Activated CD8-positive, alpha-beta memory T cell treated with anti-CD3 and anti-CD28 coated beads, Interleukin-2, amount 10 ng/mL, durations not matched to agents 7 days and 5 days (primary cell): ENCODE measurements at places on chromosomes 11 and 22.

GRCh38 chr22:28813772-28814518 is 13.6 kb upstream of the XBP1 start:
- no peak overlapping the region for H3K4me3 ChIP-seq
- peaks cover 45% of the 10 kb centered on the region for H3K36me3 ChIP-seq
- no peaks in the 10 kb centered on the region for H3K27me3 ChIP-seq
- H3K27ac ChIP-seq = peak overlapping the region; percentile 51
- H3K4me1 ChIP-seq = peaks cover 84% of the 10 kb centered on the region
- DNase-seq = no peak

DNA sequence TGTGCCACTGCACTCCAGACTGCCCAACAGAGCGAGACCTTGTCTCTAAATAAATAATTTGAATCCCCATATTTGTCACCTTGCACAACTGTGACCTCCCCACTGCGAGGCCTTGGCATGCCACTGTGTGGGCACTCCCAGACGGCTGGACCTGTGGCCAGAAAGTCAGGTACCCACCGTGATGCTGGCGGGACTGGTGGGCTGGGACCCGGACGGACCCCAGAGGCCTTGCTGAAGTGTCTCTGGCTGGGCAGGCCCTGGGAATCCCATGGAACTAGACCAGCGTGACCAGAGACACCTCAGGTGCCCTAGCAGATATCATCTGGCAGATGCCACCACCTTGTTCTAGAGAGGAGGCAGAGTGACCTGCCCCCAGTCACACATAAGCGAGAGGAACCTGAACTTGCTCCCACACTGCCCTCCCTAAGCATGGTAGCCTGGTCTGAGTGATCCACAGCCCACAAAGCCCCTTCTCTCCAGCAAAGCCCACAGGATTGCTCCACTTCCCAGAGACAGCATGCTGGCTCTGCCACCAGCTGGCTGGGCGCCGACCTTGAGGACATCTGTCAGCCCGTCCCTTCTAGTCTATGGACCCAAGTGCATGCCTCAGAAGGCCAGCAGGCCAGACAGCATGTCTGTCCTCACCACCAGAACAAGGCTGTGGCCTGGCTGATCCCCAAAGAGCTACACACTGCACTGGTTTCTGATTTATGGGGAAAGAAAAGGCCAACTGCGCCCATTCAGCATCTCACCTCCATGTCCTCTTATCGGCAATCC is 9.5 kb downstream of the MACROD1 start:
- no peaks in the 10 kb centered on the region for H3K36me3 ChIP-seq
- no peaks in the 10 kb centered on the region for H3K4me1 ChIP-seq
- H3K4me3 ChIP-seq = no peak overlapping the region
- no peak for DNase-seq
- H3K27me3 ChIP-seq = peaks cover 9% of the 10 kb centered on the region

- peaks cover 6% of the 10 kb centered on the region for H3K27me3 ChIP-seq
- H3K4me3 ChIP-seq = no peak overlapping the region
- no peaks in the 10 kb centered on the region for H3K4me1 ChIP-seq
- DNase-seq = no peak
Observed at GRCh38 chr11:57440744-57441414, 14.0 kb upstream of the SLC43A3 start.

- H3K27ac ChIP-seq = no peak overlapping the region
- no peak overlapping the region for H3K4me3 ChIP-seq
- no peak for DNase-seq
- H3K27me3 ChIP-seq = peaks cover 11% of the 10 kb centered on the region
- no peaks in the 10 kb centered on the region for H3K4me1 ChIP-seq
- H3K36me3 ChIP-seq = no peaks in the 10 kb centered on the region
Observed at GRCh38 chr11:36719358-36720107, 121.5 kb upstream of the RAG2 start.

DNA sequence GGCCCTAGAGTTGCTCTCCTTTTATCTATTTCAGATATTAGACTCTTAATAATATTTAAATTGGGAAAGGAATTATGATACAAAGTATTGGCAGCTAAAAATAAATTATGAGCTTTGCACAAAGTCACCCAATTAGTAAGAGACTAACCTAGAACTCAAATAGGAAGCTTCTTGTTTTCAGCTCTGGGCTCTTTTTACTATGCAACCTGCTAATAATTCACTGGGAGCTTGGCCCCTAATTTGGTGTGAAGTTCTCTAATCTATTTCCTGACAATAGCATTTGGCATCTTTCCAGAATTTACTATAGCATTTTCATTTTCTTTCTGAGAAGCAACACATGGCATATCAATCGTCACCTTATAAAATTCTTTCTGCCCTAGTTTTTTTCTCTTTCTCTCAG is 727.7 kb upstream of the ANO5 start:
- H3K27me3 ChIP-seq = no peaks in the 10 kb centered on the region
- no peak overlapping the region for H3K27ac ChIP-seq
- H3K36me3 ChIP-seq = no peaks in the 10 kb centered on the region
- DNase-seq = no peak
- H3K4me1 ChIP-seq = no peaks in the 10 kb centered on the region
